NCI-H774 (cell line): ENCODE measurements at places on chromosomes 1 and 21.

GRCh38 chr1:48082271-48082962, 85.2 kb upstream of the TRABD2B start:
- DNase-seq = peak; percentile 13

GRCh38 chr1:240258910-240259309, 167.2 kb downstream of the FMN2 start:
- no peak for DNase-seq

DNA sequence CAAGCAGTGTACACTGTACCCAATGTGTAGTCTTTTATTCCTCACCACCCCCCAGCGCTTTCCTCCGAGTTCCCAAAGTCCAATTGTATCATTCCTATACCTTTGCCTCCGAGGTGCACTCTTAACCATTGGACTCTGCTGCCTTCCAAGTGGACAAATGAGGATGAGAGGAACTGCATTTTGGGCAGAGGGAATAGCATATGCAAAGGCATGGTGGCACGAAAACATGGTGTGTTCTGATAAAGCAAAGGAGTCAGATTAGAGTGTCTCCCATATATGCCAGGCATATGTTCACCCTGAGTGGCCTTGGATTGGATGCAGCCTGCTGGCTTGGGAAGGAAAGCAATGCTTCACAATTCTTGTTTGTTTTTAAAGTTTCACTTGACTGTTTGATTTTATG, 25.5 kb downstream of the FGGY start:
- no peak for DNase-seq

DNA sequence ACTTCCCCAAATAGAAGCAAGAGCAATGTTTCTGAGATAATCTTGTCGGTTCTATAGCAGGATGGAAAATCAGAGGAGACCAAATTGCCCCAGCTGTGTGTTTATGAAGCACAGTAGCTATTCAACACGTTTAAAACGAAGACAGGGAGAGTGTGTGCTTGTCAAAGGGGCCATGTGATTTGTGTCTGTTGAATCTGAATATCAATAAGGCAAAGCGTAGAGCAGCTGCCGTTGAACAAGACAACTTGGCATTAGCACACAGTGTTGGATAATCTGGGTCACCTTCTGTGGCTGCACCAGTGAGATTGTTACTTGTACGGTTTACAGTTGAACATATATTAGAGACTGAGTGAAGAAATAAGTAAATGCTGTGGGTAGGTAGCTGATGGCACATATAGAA, 1.0 kb downstream of the CRB1 start:
- DNase-seq = peak; percentile 86

GRCh38 chr1:41813755-41814745, 104.7 kb downstream of the HIVEP3 start:
- DNase-seq = no peak

- DNase-seq = no peak
Observed at GRCh38 chr1:167440345-167440744, 78.0 kb downstream of the CD247 start.

DNA sequence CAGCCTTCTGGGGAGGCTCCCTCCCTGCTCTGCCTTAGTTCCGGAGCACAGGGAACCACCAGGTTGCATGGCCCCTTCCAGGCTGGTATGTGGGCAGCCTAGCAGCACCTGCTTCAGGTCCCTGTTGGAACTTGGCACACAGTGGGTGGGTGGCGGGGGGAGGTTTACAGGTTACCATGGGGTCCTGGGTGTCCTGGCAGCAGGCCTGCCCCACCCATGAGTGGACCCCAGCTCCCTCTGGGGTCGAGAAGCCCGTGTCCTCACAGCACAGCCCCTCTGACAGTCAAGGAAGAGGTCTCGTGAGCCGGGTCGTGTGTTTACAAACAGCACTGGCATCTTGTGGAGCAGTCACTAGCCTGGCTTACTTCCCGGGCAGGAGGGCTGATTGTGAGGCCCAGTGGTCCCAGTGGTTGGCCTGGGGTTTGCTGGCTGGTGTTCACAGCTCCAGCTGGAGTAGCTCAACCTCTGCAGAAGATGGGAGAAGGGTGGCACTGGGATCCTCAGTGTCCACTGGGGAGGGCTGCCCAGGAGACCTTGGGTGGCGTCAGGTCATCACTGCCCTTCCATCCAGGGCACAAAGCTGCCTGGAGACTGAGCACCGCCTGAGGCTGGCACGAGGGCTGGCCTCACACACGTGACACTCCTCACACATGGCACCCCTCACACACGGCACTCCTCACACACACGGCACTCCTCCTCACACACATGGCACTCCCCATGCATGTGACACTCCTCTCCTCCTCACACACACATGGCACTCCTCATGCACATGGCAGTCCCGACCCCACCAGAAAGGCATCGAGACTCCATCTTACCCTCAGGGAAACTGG, 100.9 kb downstream of the RIPK4 start:
- no peak for DNase-seq

GRCh38 chr1:8651236-8651890, 166.1 kb downstream of the RERE start:
- DNase-seq = no peak

DNA sequence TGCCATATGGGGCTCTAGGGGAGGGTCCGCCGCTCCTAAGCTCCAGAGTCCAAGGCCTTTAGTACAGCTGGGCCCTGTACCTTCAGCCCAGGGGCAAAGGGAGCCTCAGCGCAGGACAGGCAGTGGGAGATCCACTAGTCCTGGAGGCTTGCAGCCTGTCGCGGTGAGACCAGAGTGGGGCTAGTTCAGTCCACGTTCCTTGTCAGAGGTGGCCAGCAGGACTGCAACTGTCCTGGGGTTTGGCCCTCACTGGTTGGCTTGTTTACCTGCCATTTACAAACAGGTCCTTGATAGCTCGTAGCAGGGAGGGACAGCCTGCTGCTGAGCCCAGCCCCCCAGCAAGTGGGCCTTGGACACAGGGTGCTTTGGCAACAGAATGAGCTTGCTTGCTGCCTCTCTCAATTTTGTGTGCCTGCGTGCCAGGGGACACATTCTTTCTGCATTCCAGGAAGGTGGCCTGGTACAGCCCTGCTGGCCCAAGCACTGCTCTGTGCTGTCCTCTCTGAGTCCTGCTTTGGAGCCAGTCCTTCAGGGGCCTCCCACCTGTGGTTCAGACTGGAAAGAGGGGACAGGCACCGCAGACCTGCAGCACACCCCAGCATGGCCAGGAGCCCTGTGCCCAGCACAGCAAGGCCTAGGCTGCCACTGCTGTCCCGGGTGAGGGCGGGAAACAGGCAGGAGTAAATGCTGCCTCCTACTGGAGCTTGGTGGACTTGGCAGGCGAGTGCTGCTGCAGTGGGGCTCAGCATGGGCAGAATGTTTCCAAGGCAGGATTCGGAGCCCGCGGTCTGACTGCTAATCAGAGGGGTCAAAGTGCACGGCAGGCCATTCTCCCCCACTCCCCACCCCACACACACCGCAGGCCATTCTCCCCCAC, 15.2 kb downstream of the H6PD start:
- DNase-seq = no peak

- no peak for DNase-seq
Observed at GRCh38 chr1:224873434-224874369, 55.8 kb upstream of the DNAH14 start.

DNA sequence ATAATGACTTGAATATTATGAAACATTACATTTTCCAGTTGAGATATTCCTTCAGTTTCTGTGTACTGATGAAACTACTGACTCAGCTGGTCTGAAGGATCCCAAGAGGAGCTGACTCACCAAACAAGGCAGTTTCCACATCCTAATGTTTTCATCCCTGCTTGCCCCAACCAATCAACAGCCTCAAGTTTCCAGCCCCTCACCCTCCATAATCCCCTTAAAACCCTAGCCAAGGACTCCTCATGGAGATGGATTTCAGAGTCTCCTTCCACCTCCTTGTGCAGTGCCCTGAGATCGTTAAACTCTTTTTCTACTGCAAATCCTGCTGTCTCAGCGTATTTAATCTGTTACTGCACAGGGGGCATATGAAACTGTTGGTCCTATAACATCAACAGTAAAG, 83.1 kb upstream of the HAO2 start:
- DNase-seq = no peak

GRCh38 chr1:54229281-54229891, 29.4 kb downstream of the MRPL37 start:
- DNase-seq = no peak

GRCh38 chr1:20932437-20932977, 145.4 kb upstream of the HP1BP3 start:
- DNase-seq = no peak

DNA sequence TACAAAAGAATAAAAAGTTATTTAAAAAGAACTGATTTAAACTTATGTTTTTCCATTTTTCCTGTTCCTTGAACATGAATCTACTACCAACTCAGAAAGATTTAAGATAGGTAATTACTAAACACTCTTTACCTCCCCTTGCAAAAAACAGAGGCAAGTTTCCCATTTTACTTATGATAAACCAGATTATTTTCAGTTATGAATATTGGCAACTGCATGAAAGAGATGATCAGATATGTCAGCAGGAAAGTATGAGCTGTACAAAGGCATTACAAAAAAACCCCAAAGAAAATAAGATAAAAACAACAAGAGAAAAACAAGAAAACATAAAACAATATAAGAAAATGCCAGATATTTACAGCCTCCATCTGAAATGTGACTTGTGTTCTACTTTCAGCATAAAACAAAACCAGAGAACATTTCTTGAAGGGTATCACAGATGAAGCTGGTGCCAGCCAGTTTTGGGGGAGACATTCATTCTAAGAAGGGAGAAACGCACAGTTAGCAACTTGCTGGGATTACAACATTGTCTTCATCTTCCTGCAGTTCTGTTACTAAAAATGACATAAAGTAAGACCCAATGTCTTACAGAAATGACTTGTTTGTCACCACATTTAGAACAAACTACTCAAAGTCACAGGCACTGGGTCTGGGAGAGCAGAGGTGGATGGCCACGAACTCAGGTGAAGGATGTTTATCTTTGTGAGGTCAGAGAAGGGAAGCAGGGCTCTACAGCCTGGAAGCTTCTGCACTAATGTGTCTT, 19.1 kb downstream of the ZC3H12A start:
- DNase-seq = no peak

GRCh38 chr1:204446413-204447111, 34.9 kb upstream of the PPP1R15B start:
- DNase-seq = peak; percentile 75

DNA sequence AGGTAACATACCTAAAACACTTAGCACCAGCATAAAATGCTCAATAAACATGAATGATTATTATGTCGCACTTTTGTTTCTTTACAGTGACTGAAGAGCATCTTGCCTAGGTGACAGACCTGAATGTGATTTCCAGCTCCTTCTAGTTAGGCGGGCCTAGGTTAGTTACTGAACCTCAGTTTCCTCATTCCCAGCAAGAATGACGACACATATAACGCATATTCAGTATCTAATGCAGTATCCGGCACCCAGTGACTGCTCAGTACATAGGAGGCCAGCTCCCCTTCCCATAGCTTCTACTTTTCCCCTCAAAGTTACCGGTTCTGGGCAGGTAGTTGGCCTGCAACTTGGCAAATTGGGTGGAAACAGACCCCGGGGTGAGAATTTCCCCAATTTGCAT, 763 bp downstream of the AUNIP start:
- DNase-seq = no peak

- DNase-seq = no peak
Observed at GRCh38 chr21:37821786-37822450, 94.3 kb downstream of the KCNJ6 start.

- DNase-seq = no peak
Observed at GRCh38 chr1:8285103-8285502, 32.8 kb upstream of the SLC45A1 start.
